ENCODE measurements at places on chromosomes 4 and X.
A peak's percentile ranks its signal among the peaks of the same experiment; 100 is the strongest.

GRCh38 chr4:5527211-5527610 is 181.1 kb downstream of the EVC2 start:
- no peak for DNase-seq

- DNase-seq, result no peak
Observed at GRCh38 chr4:31187979-31188378, 467.8 kb downstream of the PCDH7 start.

GRCh38 chr4:102819588-102820365 is 7.6 kb downstream of the UBE2D3 start:
- no peak for DNase-seq

- no peak for DNase-seq
Observed at GRCh38 chrX:4588466-4588865, 875.0 kb upstream of the PRKX start.

DNA sequence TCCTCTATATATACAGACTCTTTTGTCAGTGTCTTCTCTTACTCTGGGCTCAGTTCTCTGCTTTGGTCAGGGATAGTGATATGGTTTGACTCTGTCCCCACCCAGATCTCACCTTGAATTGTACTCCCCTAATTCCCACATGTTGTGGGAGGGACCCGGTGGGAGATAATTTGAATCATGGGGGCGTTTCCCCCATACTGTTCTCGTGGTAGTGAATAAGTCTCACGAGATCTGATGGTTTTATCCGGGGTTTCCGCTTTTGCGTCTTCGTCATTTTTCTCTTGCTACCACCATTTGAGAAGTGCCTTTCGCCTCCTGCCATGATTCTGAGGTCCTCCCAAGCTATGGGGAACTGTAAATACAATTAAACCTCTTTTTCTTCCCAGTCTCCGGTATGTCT is 144.4 kb downstream of the GLUD2 start:
- no peak for DNase-seq

DNA sequence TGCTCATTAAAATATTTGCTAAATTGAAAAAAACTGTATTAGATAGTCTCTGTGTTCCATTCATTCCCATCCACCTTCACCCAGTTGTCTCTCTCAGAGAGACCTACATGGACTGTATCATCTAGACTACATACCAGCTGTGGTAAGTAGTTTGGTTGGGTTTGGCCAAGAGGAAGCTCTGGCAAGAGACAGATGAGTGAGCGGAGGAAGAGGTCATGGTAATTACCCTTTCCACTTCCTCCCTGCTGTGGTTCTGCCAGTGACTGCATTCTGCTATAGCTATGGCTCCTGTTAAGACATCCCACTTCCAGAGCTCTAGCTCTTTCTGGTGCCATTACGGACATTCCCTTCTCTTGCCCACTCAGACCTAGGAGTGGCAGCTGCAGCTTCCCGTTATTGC is 239.0 kb upstream of the MID1 start:
- DNase-seq, result no peak

GRCh38 chr4:5014007-5014682 is 5.1 kb downstream of the CYTL1 start:
- DNase-seq, result no peak

- no peak for DNase-seq
Observed at GRCh38 chrX:10381193-10381592, 224.4 kb downstream of the CLCN4 start.

- no peak for DNase-seq
Observed at GRCh38 chrX:24333371-24333770, 19.5 kb upstream of the SUPT20HL2 start.

- DNase-seq, result no peak
Observed at GRCh38 chr4:158254292-158254691, 44.0 kb downstream of the TMEM144 start.

DNA sequence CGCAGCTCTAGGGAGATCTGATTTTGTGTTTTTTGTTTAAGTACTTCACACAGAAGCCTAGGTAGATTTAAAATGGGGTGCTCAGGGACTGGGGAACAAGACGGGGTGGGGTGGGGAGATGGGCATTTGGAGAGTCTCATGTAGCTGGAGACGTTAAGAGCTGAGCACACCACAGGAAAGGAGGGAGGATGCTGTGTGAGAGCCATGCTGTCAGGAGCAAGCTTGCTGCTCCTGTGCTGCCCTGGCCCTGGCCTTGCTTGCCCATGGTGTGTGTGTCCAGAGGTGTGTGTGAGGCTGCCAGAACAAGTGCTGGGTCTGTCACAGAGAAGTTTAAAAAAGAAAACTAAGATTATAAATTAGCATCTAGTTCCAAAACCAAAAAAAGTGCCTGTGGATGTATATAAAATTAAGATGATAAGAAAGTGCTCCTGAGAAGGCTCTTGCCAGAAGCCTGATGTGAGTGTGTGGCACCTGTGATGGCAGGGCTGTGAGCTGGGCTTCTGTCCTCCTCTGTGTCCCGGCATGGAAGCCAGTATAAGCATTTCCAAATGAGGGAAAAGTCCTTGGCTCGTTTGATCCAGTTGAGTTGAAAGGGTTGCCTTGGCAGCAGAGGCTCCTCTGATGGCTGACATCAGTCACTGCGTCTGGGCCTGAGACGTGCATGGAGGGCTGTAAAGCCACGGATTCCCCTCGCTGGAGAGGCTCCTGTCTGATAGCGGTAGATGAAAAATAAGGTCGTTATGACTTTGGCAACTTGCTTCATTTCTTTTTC is 63.5 kb downstream of the NELFA start:
- DNase-seq, result no peak

DNA sequence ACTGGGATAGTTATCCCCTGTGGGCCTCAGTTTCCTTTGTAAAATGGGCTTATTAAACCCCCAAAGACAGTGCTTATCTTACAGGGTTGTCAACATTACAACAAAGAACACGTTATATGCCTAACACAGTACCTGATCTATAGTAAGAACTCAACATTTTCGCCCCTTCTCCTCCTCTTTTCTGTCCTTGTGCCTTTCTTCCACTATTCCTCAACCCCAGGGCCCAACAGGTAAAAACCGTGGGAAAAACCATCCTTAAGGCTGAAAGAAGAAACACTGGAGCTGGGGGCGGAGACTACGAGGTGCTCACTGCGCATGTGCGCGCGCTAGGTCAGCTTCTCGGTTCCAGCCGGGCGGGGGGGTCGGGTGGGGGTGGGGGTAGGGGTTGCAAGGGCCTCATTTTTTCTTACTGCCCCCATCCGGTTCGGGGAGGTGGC is 426 bp upstream of the XIAP start:
- DNase-seq, result peak; percentile 81

DNA sequence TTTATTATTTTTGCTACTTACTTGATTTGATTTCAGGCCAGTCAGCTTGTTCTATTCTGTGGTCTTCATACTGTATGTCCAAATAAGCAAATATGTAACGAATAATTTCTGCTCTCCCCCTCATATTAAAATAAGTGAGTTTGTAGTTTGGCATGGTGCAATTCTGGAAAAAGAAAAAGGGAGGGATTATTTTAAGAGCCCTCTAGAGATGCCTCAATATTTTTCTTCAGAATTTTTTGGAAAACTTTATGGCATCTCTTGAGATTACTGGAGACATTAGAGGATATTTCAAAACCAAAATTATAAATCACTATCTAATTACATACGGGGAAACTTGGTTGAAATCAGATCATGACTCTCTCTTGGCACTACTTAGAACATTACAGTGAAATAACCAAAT is 8.2 kb downstream of the HPGDS start:
- DNase-seq, result no peak

- DNase-seq, result no peak
Observed at GRCh38 chr4:67512501-67512900, 32.8 kb downstream of the CENPC start.

Data from nucleus accumbens (tissue), 56 donors.